ENCODE measurements at places on chromosomes 16 and 17. TPM values are rescaled to one million over a fixed set of nuclear protein-coding genes. Genes with fewer than 3 reads are reported as not detected.

GRCh38 chr17:726271-726919 lies 6.0 kb upstream of the TLCD3A start:
- no peaks in the 10 kb centered on the region for H3K27me3 ChIP-seq
- no peak for DNase-seq
- no peak overlapping the region for H3K4me3 ChIP-seq
- no peaks in the 10 kb centered on the region for H3K36me3 ChIP-seq
- H3K4me1 ChIP-seq = no peaks in the 10 kb centered on the region
- H3K27ac ChIP-seq = no peak overlapping the region

- peaks cover 12% of the 10 kb centered on the region for H3K4me1 ChIP-seq
- no peaks in the 10 kb centered on the region for H3K27me3 ChIP-seq
- peak overlapping the region; percentile 12 for H3K4me3 ChIP-seq
- peaks cover 16% of the 10 kb centered on the region for H3K36me3 ChIP-seq
Measured at GRCh38 chr17:42311240-42312034, 23.1 kb downstream of the STAT5A start.

DNA sequence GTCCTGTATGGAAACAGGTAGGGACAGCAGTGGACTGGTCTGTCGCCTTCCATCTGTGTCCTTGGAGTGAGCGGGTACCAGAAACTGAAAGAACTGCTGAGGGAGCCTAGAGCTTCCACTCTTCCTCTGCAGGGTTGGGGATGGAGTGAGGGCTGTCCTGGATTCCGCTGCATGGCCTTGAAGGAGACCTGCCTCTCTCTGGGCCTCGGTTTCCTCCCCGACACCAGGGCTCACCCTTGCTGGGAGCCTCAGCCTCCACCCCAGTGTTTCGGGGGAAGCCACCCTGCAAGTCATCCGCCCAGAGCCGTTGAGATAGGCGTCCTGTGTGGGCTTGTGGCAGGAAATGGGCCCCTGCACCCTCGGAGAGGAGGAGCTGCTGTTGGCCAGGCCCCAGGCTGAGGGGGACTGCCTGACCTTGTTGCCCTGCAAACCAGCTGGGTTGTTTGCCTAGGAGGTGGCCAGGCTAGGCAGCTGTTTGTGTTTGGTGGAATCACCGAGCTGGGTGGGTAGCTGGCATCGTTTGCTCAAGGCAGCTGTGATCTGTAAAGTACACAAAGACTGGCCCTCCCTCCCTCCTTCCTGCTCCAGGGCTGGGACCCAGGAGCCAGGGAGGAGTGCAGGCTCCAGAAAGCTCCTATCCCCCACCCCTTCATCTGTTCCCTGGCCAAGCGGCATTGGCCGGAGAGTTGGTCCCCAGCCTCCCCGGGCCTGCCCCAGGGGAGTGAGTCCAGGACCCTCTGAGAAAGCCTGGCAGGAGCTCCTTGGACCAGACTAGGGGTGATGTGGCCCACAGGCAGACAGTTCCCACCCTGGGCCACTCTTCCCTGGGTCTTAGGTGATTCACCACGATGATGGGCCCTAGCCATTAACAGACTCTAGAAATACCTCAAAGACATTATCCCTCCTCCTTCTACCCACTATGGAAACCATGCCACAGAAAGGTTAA lies 1.3 kb downstream of the RAB37 start:
- H3K4me3 ChIP-seq = peak overlapping the region; percentile 49
- H3K36me3 ChIP-seq = no peaks in the 10 kb centered on the region
- H3K27ac ChIP-seq = peak overlapping the region; percentile 2
- H3K27me3 ChIP-seq = peaks cover 17% of the 10 kb centered on the region

DNA sequence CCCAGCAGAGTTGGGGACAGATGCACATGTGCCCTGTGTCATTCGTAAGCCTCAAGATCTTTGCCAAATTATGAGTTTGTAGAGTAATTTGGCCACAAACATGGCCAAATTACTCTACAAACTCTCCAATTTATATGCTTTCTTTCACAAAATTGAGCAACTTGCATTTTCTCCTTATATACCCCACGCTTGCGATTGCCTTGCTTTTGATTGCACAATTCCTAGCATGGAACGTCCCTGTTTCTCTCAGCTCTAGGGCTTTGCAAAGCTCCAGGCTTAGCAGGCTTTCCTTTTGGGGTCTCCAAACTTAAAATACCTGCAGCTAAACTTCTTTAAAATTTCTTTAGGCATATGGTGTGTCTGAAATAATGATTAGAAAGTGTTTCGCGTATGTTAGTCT lies 28.5 kb upstream of the MAF start:
- H3K27me3 ChIP-seq = no peaks in the 10 kb centered on the region
- DNase-seq = no peak
- no peak overlapping the region for H3K27ac ChIP-seq
- no peaks in the 10 kb centered on the region for H3K36me3 ChIP-seq
- no peak overlapping the region for H3K4me3 ChIP-seq
- H3K4me1 ChIP-seq = peaks cover 7% of the 10 kb centered on the region

GRCh38 chr17:39979893-39980350 lies 685 bp upstream of the PSMD3 start:
- H3K4me1 ChIP-seq = peaks cover 10% of the 10 kb centered on the region
- peak overlapping the region; percentile 88 for H3K27ac ChIP-seq
- H3K4me3 ChIP-seq = peak overlapping the region; percentile 78
- peak; percentile 73 for DNase-seq

DNA sequence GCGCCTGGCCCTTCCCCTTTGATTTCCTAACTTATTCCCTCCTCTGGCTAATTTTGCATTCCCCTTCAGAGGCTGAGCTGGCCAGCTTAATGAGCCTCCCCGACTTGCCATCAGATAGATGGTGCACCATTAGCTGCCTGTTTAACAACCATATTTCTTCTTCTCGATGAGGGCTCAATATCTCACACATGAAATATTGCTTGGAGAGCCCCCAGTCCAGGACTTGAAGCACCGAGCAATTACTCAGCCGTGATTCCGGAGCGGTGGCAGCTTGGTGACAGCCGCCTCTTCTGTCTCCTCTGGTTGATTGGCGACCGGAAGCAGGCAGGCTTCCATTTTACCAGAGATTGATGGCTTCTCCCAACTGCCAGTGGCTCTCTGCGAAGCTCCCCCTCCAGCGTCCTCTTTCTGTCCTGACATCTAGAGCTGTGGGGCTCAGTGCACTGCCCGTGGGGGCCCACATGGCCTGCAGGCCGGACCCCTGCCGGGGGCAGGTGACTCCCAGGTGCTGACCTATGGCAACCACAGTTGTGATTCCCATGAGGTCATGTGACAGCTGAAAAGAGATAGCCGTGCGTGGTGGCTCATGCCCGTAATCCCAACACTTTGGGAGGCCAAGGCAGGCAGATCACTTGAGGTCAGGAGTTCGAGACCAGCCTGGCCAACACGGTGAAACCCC lies 133.7 kb upstream of the SEC14L1 start:
- H3K27ac ChIP-seq = no peak overlapping the region
- H3K4me3 ChIP-seq = no peak overlapping the region
- no peaks in the 10 kb centered on the region for H3K27me3 ChIP-seq
- H3K36me3 ChIP-seq = no peaks in the 10 kb centered on the region

DNA sequence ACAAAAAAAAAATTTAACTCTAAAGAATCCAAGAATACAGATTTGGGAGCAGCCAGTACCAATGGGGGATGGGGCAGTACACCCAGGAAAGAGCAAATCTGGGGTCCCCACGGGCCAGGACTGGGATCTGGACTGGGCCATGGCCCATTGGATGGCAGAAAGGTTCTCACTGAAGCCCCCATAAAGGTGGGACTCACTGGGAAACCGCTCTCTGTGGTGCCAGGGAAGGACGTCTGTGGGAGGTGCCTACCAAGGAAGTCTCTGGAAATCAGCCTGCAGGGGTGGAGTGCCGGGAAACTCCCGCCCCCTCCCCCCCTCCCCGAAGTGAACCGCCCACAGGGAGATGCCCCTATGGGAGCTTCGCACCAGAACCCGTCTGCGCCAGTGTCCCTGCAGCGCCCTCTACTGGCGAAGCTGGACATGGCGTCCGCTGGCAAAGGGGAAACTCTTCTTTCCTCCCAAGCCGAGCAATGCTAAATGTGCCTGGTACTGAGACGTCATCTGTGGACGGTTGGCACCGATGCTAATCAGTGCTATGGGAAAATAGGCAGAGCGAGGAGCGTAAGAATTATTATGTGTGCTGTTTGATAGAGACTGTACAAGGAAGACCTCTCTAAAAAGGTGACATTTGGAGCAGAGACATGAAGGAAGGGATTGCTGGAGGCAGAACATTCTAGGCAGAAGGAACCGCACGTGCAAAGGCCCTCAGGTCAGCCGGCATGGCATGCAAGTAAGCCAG lies 671.1 kb downstream of the WWOX start:
- no peaks in the 10 kb centered on the region for H3K4me1 ChIP-seq
- H3K27me3 ChIP-seq = no peaks in the 10 kb centered on the region

DNA sequence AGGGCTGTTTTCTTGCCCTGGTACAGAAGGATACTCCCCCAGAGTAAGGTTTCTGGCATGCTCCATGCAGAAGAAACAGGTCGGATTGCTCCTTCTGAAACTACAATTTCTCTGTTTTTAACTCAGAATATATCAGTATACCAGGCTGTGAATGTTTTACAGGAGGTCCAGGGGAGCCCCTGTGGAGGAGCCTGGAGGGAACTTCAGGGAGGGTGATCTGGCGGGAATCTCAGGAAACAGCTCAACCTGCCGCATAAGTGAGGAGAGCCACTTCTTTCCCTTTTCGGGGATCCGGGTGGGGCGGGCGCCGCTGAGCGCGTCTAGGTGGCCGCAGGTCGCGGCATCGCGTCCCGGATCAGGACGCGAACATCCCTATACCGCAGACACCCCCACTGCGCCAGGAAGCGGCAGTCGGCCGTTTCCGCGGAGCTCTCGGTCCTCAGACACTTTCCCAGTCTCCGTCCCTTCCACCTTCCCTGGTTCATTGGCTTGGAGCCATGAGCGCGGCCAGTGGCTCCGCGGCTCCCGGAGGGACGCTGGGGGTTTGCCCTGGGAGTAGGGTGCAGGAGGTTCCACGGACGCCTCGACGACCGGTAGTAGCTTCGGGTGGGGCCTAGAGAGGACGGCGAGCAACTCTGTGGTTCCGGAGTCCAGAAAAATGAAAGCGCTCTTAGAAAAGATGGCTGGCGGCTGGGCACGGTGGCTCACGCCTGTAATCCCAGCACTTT lies 3.1 kb upstream of the ZNF764 start:
- no peaks in the 10 kb centered on the region for H3K27me3 ChIP-seq
- DNase-seq = no peak
- no peaks in the 10 kb centered on the region for H3K36me3 ChIP-seq
- H3K4me1 ChIP-seq = no peaks in the 10 kb centered on the region

DNA sequence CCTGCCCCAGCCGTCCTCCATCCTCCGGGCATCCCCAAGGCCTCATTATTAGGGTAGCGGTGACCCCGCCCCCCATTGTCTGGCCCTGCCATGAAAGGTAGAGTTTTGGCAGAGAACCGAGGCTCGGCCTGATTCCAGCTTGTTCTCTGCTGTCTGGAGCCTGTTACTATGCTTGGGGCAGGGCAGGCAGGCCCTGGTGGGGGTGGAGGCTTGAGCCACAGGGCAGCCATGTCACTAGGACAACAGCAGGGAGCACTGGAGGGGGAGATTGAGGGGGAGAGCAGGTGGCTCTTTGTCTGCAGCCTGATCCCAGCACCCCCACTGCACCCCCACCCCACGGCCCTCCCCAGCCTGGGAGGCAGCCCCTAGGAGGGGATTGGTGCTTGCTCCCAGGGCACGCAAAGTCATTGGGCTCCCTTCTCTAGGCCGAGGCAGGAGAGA lies 15.4 kb downstream of the RHBDL3 start:
- no peak overlapping the region for H3K4me3 ChIP-seq
- H3K27ac ChIP-seq = no peak overlapping the region
- DNase-seq = peak; percentile 22
- H3K36me3 ChIP-seq = no peaks in the 10 kb centered on the region
- peaks cover 4% of the 10 kb centered on the region for H3K27me3 ChIP-seq
- peaks cover 18% of the 10 kb centered on the region for H3K4me1 ChIP-seq

GRCh38 chr17:4587803-4588202 lies 3.5 kb downstream of the SMTNL2 start:
- no peak overlapping the region for H3K27ac ChIP-seq
- H3K4me1 ChIP-seq = no peaks in the 10 kb centered on the region
- no peak overlapping the region for H3K4me3 ChIP-seq
- peaks cover 13% of the 10 kb centered on the region for H3K27me3 ChIP-seq

GRCh38 chr16:27689711-27690110 lies 139.8 kb downstream of the KATNIP start:
- H3K4me1 ChIP-seq = peaks cover 11% of the 10 kb centered on the region
- no peaks in the 10 kb centered on the region for H3K27me3 ChIP-seq
- no peak overlapping the region for H3K27ac ChIP-seq
- DNase-seq = no peak
- H3K36me3 ChIP-seq = no peaks in the 10 kb centered on the region

- no peaks in the 10 kb centered on the region for H3K4me1 ChIP-seq
- DNase-seq = no peak
- no peaks in the 10 kb centered on the region for H3K27me3 ChIP-seq
- H3K36me3 ChIP-seq = peaks cover 79% of the 10 kb centered on the region
Measured at GRCh38 chr16:89187032-89187769, 13.1 kb downstream of the SLC22A31 start.

DNA sequence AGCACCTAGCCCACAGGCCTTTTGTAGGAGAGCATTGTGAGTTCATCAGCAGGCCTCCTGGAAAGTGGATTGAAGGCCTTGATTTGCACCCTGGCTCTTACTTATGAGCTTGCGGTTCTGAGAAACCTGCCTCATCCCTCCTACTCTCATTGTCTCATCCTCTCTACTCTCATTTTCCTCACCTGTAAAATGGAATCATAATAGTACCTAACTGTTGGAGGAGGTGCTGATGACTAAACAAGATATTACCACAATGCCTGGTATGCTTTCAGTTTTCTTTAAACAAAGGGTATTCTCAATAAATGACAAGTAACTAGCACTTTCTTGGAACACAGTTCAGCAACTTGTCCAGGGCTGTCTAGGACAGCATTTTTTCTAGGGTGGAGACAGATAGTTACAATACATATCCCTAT lies 243.1 kb upstream of the MAF start:
- H3K4me3 ChIP-seq = no peak overlapping the region
- DNase-seq = no peak
- no peaks in the 10 kb centered on the region for H3K4me1 ChIP-seq
- H3K27ac ChIP-seq = no peak overlapping the region
- H3K36me3 ChIP-seq = no peaks in the 10 kb centered on the region

GRCh38 chr17:34024386-34024785 lies 230.7 kb upstream of the CCL2 start:
- no peaks in the 10 kb centered on the region for H3K36me3 ChIP-seq
- H3K4me1 ChIP-seq = no peaks in the 10 kb centered on the region
- H3K27ac ChIP-seq = no peak overlapping the region

CLEC19A gene
- total RNA-seq = not detected

SLC5A11 gene
- total RNA-seq = 0.25 TPM

USP43 gene
- not detected for total RNA-seq

All from SJCRH30 (cell line).